Stimulated activated CD8-positive, alpha-beta memory T cell treated with anti-CD3 and anti-CD28 coated beads, Interleukin-4, amount 100 ng/mL, for 1 hour (primary cell): ENCODE measurements at places on chromosomes 7 and 10.

DNA sequence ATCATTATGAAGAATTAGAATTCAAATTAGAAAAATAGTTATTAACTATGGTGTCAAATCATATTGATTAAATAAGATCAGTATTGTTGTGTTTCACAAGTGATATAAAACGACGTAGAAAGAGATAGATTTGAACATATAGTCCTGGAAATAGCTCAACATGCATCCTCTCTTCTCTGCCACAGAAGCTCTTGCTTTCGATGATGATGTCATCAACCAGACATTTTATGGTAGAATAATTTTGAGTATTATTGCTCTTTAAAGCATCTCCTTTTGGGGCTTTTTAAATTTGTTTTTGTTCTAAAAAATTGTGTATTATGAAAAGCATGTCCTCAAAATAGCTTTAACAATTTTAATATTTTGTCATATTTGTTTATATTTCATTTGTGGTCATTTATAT, 95.0 kb downstream of the DGKB start:
- no peak for DNase-seq

DNA sequence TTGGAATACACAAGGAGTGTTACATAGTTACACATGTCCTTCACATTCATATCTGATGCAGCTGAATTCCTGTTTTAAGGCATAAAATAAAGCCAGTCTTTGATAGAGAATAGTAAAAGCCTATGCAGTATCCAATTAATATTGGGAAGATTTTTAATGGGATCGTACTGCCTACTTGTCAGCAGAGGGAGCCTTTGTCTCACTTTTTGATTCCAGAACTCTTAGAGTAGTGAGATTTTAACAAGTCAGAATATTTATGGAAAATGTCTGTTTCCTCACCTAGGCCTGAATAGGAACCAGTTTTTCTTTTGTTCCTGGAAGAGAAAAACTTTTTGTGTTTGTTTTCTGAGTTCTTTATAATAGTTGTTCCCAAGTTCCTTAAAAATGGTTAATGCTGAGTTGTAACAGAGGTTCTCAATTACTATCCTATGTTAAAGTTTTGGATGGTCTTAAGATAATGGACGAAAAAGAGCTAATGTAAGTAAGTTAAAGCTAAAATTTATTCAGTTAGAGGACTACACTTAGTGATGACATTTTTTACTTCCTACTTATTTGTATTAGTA, 114.0 kb downstream of the BBS9 start:
- no peak for DNase-seq

DNA sequence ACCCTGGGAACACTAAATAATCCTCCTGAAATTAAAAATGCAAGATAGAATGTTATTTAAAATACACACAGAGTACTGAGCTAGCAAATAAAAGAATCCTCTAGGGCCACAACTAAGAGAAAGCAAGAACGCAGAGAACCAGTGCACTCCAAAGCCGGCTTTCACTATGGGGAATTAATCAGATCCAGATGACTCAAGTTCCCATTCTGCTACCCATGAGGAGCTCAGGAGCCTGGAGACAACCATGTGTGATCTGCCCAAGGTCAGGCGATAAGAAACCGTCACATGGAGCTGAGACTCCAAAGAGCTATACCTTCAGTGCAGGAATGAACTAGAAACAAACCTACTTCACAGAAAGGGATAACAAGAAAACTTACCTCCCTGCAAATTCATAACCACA, 19.5 kb upstream of the CYREN start:
- no peak for DNase-seq

GRCh38 chr10:71973777-71974488, 9.7 kb downstream of the CHST3 start:
- DNase-seq: no peak

- DNase-seq: no peak
Measured at GRCh38 chr10:29955329-29955935, 104.0 kb downstream of the JCAD start.

DNA sequence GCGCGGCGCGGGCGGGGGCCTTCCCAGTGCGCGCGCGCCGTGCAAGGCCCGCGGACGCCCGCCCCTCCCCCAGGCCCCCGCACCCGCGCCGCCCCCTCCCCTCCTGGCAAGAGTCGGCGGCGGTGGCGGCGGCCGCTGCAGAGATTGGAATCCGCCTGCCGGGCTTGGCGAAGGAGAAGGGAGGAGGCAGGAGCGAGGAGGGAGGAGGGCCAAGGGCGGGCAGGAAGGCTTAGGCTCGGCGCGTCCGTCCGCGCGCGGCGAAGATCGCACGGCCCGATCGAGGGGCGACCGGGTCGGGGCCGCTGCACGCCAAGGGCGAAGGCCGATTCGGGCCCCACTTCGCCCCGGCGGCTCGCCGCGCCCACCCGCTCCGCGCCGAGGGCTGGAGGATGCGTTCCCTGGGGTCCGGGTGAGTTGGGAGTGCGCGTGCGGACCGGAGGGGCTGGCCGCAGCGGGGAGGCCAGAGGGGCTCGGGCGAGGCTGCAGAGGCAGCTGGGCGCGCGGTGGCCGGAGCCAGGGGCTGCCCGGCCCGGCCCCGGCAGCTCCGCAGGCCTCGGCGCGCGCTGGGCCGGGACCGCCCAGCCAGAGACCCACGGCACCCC, at the start of gene BMPR1A:
TSS of gene BMPR1A (plus strand) at position 109 of the 602 bp plus-strand sequence. CDS start 119,400 bp downstream, outside the sequence.
- no peak for DNase-seq

- DNase-seq: no peak
Measured at GRCh38 chr10:88702848-88703597, 3.0 kb upstream of the LIPK start.

GRCh38 chr7:46855851-46856250, 726.1 kb downstream of the TNS3 start:
- DNase-seq: no peak

DNA sequence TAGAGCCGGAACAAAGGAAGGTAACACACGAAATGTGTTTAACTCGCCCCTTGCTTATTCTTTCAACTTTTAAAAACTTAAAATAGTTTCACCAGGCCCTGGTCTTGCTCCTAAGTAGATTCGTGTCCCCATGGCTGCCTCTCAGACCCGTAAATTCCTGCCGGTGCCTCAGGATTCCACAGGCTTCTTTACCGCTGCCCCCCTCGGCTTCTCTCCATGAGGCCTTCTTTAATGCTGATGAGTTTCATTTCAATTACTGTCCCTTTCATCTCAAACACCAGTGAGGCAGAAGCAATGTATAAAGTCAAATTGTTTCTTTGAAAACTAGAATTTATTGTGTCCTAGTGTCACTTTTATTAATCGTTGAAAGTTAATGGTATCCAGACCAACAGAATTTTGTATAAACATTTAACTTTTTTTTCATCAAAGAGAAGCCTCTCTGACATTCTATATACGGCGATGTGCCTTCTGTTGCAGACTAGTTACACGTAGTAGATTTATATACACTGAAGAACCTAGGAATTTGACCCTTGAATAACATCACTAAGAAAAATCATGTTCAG, 225.2 kb downstream of the C7orf25 start:
- no peak for DNase-seq

DNA sequence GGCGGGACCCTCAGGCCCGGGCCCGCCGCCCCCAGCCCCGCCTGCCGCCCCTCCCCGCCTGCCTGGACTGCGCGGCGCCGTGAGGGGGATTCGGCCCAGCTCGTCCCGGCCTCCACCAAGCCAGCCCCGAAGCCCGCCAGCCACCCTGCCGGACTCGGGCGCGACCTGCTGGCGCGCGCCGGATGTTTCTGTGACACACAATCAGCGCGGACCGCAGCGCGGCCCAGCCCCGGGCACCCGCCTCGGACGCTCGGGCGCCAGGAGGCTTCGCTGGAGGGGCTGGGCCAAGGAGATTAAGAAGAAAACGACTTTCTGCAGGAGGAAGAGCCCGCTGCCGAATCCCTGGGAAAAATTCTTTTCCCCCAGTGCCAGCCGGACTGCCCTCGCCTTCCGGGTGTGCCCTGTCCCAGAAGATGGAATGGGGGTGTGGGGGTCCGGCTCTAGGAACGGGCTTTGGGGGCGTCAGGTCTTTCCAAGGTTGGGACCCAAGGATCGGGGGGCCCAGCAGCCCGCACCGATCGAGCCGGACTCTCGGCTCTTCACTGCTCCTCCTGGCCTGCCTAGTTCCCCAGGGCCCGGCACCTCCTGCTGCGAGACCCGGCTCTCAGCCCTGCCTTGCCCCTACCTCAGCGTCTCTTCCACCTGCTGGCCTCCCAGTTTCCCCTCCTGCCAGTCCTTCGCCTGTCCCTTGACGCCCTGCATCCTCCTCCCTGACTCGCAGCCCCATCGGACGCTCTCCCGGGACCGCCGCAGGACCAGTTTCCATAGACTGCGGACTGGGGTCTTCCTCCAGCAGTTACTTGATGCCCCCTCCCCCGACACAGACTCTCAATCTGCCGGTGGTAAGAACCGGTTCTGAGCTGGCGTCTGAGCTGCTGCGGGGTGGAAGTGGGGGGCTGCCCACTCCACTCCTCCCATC, 82.7 kb downstream of the PAX2 start:
- no peak for DNase-seq
